ENCODE measurements at places on chromosomes 16 and 17.
A peak's percentile ranks its signal among the peaks of the same experiment; 100 is the strongest.

DNA sequence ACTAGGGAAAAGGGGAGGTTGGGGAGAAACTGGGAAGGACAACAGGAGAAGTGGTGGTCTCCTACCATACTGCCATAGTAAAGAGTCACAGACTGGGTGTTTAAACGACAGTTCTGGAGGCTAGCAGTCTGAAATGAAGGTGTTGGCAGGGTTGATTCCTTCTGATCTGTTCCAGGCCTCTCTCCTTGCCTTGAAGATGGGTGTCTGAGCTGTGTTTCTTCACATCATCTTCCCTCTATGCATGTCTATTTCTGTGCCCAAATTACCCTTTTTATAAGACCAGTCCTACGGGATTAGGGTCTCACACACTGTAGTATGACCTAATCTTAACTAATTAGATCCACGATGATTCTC, 79.8 kb upstream of the TMEM97 start:
- no peak for DNase-seq

DNA sequence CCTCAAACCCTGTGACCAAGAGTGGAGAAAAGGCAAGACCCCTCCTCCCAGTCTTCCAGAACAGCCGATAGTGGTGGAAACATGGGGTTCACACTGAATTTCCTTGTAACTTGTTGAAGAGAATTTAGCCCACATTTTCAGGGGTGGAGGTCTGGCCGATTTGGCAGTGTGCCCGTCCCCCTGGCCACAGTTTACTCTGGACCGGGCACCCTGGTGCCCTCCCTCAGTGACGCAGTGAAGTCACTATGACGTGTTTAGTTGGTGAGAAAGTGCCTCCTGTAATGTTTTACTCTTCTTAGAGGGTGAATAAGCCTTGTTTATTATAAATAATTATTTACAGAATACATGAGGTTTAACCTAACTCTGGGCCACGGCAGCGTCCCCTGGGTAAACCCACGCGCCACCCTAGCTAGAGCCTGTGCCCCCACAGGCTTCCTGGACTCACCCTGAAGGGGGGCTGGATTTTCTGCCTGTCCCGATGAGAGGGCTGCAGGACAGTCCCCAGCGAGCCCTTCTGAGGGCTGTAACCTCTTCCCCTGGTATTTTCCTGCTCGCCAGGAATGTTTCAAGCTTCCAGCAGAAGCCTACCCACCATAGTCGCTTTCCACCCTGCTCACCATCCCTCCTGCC, 316.9 kb downstream of the SEC14L1 start:
- DNase-seq: no peak

DNA sequence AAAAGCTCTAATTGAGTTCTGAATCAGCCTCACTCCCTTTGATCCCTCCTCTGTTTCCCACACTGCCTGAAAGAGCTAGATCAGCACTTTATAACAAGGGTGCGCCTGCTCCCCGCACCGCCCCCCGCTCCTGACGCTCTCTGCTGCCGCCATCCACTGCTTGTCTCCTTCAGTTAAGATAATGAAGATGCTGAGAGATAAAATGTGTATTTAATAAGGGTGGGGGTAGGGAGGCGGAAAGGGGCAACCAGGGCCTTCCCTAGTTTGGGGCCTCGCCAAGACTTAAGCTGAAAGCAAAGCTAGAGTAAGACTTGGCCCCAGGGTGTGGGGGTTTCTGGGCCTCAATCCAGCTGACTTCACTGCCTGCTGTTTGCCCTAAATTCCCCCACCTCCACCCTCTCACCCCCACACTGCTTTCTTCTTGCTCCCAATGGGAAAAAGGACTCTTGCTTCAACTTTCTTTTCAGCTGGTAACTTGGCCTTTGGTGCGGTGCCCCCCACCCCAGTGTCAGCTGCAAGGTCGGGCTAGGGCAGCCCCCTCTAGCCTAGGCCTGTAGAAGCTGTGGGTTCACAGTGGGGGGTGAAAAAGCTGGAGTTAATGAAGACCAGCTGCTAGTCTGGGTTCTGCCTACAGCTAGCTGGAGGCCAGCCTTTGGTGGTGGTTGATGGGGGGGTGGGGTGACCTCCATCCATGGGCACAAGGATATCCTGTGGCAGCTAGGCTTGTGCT, 1.8 kb upstream of the RARA start:
- DNase-seq: no peak

GRCh38 chr16:1793578-1794220, at the start of gene IGFALS:
Gene IGFALS, minus strand, starts transcription at chr16:1793705. Its CDS starts 53 bp downstream, at chr16:1793652.
- peak; percentile 25 for DNase-seq

GRCh38 chr17:61467416-61468262, 15.4 kb downstream of the TBX4 start:
- DNase-seq: peak; percentile 13

GRCh38 chr16:11100239-11100750, 155.7 kb downstream of the SOCS1 start:
- peak; percentile 53 for DNase-seq

DNA sequence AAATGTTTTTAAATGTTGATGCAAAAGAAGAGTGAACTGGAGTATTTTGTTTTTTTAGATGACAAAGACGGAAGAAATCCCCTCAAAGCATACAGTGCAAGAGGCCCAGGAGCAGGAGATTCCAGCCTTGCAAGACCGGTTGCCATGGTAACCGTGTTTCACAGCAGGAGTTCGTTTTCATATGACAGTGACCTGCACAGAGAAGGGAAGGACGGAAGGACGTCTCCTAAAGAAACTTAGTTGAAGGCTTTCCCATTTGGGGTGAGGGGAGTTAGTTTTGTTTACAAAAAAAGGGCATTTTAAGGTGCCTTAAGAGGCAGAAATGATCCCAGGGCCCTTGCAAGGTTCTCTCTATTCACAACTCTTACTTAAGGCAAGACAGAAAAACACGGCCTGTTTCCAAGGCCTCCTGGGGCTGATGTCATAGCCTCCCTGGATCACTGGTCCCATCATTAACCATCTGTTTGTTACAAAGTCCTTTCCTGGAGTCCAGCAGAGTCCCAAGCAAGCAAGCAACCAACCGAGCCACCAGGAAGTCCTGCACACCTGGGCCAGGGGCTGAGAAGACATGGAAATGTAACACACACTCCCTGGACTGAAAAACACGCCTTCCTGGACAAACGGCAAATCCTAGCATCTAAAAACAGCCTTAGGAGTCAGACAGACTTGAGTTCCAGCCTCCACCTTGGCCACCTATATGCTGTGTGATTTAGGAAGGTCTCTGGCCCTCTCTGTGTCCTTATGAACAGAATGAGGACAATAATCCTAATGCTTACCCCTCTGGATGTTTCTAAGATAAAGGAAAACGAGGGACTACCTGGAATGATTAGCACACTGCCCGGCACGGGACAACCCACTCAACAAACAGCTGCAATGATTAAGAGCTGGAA, 30.3 kb upstream of the RPH3AL start:
- DNase-seq: no peak

- no peak for DNase-seq
Measured at GRCh38 chr16:66081775-66082366, 284.6 kb upstream of the CDH5 start.

DNA sequence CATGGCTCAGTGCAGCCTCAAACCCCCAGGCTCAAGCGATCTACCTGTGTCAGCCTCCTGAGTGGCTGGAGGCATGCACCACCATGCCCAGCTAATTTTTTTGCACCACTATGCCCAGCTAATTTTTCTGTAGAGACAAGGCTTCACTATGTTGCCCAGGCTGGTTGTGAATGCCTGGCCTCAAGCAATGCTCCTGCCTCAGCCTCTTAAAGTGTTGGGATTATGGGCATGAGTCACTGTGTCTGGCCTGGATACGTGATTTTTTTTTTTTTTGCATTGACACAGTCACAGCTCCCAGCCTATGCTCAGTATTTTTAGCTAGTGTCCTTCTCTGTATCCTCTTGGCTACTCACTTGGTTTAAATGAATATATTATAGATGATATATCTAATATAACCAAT, 377.0 kb upstream of the TNRC6C start:
- peak; percentile 7 for DNase-seq

GRCh38 chr17:47852113-47852949, 1.4 kb upstream of the SP6 start:
- no peak for DNase-seq

DNA sequence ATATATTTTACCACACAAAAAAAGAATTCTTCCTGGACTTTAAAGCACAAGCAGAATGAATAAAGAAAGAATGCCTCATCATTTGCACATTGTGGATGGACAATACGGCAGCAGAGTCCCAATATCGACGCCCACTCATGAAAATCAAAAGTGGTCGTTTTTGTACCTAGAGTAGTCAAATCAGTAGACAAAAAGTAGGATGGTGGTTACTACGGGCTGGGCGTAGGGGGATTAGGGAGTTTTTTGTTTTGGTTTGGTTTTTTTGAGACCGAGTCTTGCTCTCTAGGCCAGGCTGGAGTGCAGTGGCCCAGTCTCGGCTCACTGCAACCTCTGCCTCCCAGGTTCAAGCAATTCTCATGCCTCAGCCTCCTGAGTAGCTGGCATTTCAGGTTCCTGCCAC, 8.6 kb upstream of the CENPV start:
- DNase-seq: no peak

DNA sequence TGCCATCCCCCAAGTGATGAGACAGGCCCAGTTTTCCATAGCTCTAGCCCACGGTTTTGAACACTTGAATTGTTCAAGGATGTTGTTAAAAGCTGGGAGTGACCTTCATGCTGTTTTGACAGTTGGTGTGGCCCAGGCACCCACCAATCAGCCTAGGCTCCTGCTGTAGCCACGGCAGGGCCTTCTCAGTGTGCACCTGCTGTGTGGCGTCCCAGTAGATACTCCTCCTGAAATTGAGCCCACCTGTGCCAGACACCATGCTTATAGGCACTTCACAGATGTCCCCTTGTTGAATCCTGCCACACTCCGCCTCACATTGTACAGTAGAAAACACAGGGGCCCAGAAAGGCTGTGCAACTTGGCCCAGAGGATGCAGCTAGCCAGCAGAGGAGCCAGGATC, 86.4 kb downstream of the SOCS1 start:
- DNase-seq: no peak

- DNase-seq: no peak
Measured at GRCh38 chr17:869086-869485, 86.9 kb downstream of the MRM3 start.

DNA sequence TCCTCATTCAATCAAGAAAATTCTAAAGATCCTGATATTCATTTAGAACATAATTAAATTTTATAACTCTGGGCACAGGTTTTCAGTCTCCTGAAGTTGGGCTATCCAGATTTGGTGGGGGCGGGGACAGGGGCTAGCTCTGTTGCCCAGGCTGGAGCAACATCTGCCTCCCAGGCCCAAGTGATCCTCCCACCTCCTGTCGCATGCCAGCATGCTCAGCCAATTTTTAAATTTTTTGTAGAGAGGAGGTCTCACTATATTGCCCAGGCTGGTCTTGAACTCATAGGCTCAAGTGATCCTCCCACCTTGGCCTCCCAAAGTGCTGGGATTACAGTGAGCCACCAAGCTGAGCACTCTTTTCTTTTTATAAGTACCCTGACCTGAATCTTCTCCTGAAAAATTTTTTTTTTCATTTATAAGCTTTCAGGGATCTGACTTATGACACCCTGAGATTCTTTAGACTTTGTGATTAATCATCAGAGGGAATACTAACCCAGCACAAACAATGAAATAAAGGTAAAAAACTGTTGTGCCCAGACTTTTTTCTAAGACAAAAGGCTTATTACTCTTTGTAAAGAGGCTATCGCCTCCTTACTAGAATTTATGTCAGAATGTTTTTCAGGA, 62.6 kb downstream of the TUBD1 start:
- DNase-seq: no peak

- no peak for DNase-seq
Measured at GRCh38 chr16:84999857-85000480, 11.4 kb downstream of the ZDHHC7 start.
